Muscle of back (tissue), 13 donors: ENCODE measurements at places on chromosomes 2 and 18. TPM values are rescaled to one million over a fixed set of nuclear protein-coding genes. Genes with fewer than 3 reads are reported as not detected.
A peak's percentile ranks its signal among the peaks of the same experiment; 100 is the strongest.

DNA sequence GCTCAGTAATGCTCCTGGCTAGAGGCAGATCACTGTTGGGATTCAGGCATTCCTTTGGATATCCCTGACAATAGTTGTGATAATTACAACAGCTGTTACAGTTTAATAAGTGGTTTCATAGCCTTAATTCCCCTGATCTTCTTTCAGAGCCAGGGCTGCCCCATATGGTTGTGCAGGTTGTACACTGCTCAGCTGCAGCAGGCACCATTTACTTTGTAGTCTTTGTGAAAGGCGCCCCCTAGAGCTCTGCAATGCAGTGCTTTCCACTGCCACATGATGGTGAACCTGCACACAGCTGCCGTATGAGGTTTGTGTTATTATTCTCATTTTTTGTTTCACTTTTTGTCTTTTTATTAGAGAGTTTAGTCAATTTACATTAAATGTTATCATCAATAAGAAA, 239.1 kb downstream of the KCNS3 start:
- DNase-seq = no peak

- no peak for DNase-seq
Measured at GRCh38 chr2:164967781-164968228, 12.5 kb upstream of the SLC38A11 start.

The UPP2 gene
- polyA plus RNA-seq = not detected

The KLHL30 gene
- polyA plus RNA-seq = 11.4 TPM

The ATIC gene
- 36.4 TPM for polyA plus RNA-seq

- no peak for DNase-seq
Measured at GRCh38 chr2:38170733-38171132, 94.8 kb upstream of the CYP1B1 start.

DNA sequence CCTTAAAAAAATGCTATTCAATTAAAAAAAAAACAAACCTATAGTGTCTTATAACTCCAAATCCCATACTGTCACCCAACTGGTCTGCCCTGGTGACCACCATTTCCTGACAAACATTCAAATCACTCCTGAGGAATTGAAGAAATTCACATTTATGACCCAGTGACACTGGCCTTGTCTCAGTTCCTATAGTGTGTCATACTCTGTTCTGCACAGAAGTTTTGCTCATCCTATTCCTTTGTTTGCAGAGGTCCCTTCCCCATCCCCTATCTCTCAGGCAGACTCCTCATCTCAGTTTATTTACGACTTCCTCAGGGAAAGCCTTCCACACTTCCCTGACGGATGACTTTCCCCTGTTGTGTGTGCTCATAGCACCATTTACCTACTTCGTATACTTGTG, 14.7 kb downstream of the ZC3H6 start:
- no peak for DNase-seq

DNA sequence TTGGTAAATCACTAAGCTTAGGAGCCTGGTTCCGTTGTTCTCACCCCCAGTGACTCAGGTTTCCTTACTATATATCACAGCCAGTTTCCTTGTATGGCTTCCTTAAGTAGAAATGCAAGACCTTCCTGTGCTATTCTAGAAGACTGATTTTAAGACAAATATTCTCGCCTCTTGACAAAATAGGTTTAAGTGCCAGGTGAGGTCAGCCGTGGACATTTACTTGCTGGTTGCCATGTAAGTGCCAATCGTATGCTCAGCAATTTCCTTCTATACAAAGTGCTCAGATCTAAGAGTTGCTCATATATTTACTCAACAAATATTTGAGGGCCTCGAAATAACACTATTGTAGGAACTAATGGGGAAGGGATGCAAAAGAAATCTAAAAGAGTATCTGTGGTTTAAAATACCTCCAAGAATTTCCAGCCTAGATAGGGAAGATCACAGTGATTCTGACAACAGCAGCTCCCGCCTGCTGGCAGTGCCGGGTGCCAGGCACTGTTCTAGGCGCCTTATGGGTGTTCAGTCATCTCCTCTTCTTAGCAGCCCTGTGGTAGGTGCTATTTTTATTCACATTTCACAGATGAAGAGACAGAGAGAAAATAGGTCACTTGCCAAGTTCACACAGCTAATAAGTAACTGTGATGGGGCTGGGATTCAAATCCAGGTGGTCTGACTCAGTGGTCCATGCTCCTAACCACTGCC, 95.3 kb upstream of the B3GNT7 start:
- no peak for DNase-seq

The KCNF1 gene
- 3.4 TPM for polyA plus RNA-seq

DNA sequence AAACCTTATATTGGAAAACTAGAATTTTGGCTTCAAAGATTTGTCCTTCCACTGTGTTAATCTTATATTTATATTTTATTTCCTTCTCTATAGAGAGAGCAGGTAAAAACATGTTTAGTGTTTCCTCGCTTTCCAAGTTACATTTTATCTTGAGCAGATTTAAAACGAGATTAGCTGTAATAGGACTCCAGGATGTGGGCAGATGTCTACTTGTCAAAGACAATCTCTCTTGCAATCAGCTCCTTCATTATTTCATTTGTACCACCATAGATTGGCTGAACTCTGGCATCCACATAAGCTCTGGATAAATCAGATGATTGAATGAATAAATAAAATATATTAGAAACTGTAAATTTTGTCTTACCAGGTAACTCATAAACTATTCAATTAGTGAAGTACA, 17.5 kb upstream of the KANSL1L start:
- DNase-seq = no peak

DNA sequence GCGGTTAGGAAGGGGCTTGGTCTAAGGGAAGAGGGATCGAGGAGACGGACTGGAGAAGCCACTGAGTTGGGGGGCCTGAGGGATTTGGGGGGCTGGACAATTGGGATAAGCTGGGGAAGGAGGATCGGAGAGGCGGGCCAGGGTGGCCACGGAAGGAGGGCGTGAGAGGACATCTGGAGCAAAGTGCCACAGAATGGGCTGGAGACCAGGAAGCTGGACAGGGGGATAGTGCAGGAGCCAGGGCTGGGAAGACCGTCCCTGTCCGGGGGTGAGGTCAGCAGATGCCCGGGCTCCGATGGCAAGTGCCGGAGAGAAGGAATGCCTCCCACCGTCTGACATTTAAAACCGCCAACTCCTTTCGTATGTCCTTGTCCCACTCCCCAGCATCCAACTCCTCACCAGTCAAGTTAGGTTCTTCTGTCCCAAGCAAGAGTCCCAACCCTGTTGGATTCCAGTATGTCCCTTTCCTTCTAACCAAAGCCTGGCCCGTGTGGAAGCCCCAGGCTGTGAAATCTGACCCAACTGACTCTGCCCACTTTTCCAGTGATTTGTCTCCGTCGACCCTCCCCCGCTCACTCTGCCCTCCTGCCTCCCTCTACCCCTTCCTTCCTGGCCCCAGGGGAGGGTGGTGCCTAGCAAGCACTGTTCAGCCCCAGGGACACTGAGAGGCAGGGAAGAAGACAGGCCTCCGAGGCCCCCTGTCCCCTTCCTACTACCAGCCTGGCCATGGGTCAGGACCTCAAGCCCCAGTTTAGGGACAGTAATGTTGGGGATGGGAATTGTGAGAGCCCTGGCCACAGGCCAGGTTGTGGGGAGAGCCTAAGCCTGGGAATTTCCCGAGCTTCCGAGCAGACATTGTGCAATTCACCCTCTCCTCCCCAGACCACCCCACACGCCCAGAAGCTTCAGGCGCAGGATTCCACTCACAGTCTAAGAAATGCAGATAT, 31.5 kb upstream of the TMBIM1 start:
- DNase-seq = peak; percentile 19

The SLC4A5 gene
- polyA plus RNA-seq = 2.6 TPM

The LIMS3 gene
- polyA plus RNA-seq = 1.7 TPM

- DNase-seq = no peak
Measured at GRCh38 chr2:105652014-105652796, 92.5 kb upstream of the NCK2 start.

The DAW1 gene
- polyA plus RNA-seq = not detected

GRCh38 chr18:3998698-3999333, 456.3 kb downstream of the DLGAP1 start:
- peak; percentile 20 for DNase-seq

The SPDYA gene
- polyA plus RNA-seq = 0.75 TPM

- peak; percentile 83 for DNase-seq
Measured at GRCh38 chr18:43789234-43790000, 512.1 kb upstream of the SYT4 start.

- peak; percentile 85 for DNase-seq
Measured at GRCh38 chr18:13641551-13642439, 84.6 kb downstream of the FAM210A start.

GRCh38 chr2:196983934-196984333, 57.4 kb upstream of the PGAP1 start:
- no peak for DNase-seq

DNA sequence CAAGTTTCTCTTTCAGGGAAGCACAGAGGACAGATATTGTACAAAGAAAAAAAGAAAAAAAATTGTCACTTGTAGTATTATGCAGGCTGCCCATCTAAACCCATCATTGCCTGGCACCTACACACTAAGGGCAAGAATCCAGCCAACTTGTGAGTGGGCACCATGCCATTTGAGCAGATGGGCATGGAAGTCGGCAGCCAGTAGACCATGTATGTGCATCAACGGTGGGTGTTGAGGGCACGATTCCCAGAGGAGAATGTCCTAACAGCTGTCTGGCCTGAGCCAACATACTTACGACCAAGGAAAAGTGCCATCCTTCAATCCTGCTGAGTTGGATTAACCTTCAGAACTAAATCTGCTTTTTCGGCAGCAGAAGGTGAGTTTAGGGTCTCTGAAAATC, 63.9 kb downstream of the ARHGAP15 start:
- DNase-seq = peak; percentile 61

DNA sequence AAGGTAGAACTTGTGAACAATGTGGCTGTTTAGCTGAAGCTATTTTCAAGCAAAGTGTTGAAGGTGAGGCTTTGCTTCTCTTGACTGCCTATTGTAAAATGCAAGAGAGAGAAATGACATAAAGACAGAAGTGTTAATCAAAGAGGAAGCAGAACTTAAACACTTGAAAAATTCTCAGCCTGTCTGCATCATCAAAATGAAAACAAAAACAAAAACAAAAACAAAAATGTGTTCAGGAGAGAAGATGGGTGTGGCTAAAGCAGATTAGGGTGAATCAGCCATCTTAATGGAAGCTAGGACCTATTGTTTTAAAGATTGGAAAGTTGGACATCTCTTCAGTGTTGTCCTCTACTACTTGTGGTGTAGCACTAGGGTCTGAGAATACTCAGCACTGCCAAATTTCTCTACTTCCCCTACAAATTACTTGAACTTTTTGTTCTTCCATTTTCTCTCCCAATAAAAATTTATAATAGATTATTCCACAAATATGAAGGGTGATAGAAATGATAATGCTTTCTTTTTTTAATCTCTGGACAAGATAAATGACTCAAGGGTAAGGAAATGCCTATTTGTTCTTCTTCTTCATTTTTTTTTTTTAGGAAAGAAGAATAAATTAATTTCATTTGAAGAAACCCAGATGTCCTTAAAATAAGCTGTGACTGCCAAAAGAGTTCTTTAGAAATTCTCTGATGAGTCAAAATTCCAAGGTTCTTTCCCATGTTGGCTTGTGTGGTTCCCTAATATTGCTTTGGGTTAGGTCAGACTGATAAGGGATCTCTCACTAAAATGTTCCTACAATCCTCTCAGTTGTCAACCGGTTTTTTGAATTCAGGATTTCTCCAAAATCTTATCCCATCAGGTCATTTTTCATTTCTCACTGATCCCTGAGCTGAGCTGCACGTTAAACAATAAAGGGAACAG, 571.2 kb upstream of the ZEB2 start:
- peak; percentile 54 for DNase-seq

GRCh38 chr18:57570162-57570561, 16.3 kb downstream of the FECH start:
- no peak for DNase-seq

GRCh38 chr18:33729556-33729955, 151.5 kb downstream of the ASXL3 start:
- DNase-seq = no peak

- DNase-seq = no peak
Measured at GRCh38 chr2:241763551-241764274, 12.9 kb upstream of the GAL3ST2 start.

- DNase-seq = no peak
Measured at GRCh38 chr2:192029089-192029488, 165.6 kb downstream of the TMEFF2 start.

DNA sequence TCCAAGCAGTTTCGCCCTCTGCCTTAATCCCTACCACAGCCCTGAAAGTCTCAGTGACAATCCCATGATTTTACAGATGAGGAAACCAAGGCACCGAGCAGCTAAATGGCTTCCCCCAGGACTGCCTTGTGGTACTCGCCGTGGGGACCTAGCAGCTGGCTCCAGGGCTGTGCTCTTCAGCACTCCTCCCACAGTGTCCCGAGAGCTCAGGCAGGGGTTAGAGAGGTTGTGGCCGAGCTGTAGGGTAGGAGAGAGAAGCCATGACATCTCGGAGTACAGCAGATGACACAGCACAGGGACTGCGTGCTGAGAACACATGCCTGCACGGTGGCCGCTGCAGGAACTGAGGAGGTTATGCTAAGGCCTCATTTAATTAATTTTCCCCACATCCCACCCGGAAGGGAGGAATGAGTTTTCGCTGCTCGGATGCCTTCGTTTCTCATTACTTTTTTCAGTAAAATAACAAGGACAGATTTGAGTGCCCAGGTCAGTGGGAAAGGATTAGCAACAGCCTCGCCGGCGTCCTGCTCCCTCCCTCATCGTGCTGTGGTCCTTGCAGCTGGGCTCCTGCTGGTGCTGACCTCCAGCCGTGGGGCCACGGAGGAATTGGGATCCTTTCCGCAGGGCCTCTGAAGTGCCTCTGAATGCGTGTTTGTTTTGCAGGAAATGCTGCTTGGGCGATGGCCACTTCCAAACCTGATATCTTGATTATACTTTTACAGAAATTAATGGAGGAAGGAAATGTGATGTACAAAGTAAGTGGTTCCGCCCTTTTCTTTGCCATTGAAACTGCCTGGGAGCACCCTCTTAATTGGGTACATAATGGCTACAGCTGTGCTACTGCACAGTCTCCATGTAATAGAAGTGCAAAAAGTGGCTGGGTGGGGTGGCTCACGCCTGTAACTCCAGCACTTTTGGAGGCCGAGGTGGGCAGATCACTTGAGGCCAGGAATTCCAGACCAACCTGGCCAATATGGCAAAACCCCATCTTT, 61.2 kb downstream of the WDSUB1 start:
- no peak for DNase-seq

DNA sequence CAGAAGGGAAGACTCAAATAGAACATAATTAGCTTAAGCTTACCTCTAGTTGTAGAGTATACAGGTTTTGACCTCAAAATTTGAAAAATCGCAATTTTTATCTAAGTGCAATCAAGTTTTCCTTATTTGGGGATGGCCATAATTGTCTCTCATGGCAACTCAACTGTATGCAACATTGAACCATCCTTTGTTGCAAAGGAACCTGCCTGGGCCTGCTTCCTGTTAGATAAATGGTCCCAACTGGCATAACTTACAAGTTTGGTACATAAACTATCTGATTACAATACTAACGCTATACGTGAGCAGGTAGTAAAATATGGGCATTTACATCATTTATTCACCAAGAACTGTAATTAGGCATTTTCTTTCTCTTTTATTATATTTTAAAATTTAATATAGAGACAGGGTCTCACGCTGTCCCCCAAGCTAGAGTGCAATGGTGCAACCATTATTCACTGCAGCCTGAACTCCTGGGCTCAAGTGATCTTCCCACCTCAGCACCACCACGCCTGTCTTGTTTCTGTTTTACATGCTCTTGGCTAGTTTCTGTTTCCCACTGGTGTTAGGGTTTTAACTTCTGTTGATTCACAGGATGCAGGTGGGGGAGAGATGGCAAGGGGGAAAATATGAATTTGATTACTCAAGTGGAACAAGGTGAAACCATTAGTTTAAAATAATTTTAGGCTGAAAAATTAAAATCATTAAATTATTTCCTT, 55.3 kb upstream of the B3GNT2 start:
- DNase-seq = no peak

GRCh38 chr2:68377137-68377780, 12.2 kb downstream of the PLEK start:
- DNase-seq = no peak

GRCh38 chr2:149561309-149561926, 26.2 kb downstream of the MMADHC start:
- DNase-seq = peak; percentile 26

The TMEM18 gene
- 42.9 TPM for polyA plus RNA-seq
